ENCODE measurements at places on chromosomes 11 and 22.

DNA sequence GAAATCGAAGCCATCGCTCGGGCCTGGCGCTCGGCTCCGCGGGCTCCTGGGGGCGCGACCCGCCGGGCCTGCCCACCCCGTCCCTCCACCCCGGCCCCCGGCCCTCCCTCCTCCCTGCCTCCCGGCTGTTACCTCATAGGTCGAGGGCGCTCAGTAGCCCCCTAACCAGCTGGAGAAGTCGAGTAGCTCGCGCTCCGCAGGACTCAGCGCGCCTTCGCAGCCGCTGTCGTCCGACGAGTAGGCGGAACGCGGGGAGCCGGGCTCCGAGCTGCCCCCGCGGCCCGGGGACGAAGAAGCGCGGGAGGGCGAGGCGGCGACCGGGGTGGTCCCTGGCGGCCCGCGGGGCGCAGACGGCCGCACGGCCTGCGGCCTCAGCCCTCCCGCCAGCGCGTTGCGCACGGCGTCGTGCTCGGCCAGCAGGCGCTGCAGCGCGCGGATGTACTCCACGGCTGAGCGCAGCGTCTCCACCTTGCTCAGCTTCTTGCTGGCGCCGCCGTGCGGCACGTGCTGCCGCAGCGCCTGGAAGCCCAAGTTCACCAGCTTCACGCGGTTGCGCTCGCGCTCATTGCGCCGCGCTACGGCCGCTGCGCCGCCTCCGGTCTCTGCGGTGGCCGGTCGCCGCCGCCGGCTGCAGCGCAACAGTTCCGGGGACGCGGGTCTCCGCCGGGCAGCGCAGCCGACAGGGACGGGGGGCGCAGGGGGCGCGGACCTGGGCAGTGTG is 627 bp downstream of the ASCL2 start:
- DNase-seq = peak; percentile 58

DNA sequence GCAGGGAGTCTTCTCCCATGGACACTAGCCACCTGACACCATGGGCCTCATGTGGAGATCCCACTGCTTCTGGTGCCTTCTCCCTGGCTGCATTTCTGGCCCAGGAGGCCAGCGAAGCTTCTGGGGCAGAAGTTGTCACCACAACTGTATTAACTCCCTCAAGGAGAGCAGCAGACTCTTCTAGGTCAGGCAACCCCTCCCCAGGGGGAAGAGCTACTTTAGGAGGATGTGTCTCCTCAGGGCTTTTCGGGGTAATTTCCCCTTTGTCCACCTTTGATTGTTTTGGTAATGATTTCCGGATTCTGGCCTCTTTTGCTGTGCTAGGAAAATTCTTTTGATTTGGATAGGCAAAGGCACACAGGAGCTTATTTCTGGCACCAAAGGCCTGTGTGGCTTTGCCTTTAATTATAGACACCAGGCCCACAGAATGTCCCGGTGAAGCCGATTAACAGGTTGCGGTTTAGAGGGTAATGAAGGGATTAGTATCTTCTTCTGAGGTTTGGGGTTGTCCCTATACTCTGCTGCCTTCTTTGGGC is 8.9 kb upstream of the UCP2 start:
- DNase-seq = no peak

GRCh38 chr11:70322666-70323065 is 52.2 kb downstream of the PPFIA1 start:
- no peak for DNase-seq

DNA sequence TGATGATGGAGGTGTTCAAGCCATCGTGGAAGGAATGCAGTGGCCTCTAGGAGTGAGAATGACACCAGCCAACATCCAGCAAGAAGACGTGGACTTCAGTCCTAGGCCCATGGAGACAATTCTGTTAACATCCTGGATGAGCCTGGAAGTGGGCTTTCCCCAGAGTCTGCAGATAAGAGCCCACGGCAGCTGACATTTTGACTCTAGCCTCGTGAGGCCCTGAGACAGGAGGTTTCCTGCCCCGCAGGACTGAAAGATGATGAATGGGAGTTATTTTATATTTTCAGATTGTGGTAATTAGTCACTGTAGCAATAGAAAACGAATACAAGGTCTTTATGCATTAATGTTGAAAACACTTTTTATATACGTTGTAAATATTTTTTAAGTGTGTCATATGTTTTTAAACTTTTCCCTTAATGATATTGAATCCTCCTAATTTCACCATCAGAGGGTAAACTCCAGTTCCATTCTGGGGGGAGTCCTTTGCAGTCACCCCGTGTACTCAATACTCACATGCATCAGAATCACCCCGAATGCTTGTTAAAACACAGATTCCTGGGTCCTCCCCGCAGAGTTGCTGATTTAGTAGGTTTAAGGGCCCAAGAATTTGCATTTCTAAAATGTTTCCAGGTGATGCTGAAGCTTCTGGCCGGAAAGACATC is 570 bp upstream of the TPCN2 start:
- DNase-seq = no peak

GRCh38 chr22:43385770-43386641 is 25.8 kb upstream of the MPPED1 start:
- peak; percentile 82 for DNase-seq

DNA sequence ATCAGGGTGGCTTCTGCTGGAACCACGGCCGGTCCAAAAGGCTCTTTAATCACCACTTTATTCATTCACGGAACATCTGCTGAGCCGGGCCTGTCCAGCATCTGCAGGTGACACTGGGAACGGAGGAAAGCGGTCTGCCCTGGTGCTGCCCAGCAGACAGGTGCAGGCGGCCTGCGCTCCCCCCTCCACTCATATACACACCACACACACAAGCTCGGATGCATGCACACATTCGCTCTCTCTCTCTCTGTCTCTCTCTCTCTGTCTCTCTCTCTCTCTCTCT is 736.9 kb downstream of the BRD1 start:
- DNase-seq = no peak

GRCh38 chr22:23177197-23177596 is 3.1 kb upstream of the BCR start:
- no peak for DNase-seq

- DNase-seq = no peak
Observed at GRCh38 chr22:30408388-30409102, 11.7 kb downstream of the SEC14L2 start.

- DNase-seq = no peak
Observed at GRCh38 chr11:34348919-34349318, 8.9 kb downstream of the ABTB2 start.

DNA sequence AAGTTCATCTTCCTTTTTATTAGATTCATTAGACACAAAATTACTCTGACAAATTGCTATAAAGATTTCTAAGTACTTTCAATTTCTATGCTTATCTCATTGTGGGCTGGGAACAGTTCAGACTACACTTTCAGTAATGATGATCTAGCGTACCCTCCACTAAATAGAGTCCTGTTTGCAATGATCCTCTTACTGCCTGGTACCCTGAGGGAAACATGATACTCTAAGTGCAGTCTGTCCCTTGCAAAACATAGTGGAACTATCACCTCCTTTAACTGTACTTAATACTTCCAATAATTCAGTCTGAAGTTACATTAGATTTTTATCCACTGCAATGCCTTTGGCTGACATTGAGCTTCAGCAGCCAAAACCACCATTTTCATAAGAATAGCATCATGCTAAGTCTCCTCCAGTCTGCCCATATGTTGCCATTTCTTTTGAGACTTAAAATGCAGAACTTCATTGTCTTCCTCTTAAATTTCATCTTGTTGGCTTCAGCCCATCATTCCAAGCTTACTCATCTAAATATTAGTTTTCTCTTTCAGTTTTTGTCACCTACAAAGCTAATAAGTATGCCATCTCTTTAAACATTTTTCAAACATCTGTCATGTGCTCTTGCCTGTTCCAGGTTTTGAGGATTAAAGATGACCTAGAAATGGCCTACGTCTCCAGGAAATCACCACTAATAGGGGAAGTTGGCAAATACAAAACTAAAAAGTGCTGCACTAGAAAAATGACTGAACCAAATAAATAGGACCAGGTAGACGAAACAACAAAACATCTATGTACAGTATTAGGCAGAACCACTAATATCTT is 55.5 kb downstream of the PAK1 start:
- no peak for DNase-seq

DNA sequence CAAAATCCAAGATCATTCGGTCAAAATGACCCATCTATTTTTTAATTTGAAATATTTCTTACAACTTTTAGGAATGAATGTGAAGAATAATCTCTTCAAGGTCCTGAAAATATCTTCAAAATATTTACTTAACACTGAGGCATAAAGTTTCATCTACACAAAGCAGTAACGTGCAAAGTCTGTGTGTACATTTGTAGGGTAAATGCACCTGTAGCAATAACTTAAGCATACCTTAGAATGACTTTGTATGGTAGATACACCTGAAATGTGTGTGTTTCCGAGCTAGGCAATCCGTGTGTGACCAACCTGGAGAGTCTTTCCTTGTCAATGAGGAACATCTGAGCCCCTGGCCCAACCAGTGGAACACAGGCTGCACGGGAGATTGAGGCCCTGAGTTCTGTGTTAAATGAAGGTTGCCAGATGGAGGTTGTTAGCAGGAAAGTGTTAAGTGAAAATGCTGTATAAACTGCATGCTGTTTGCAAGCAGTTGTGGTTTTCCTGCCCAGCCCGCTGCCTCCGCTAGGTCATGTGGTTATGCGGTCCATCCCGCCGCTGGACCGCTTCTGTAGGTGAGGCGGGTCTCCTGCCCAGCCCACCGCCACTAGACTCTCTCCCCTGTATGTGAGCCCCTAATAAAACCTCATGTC is 7.6 kb upstream of the CTR9 start:
- DNase-seq = peak; percentile 37

GRCh38 chr11:63554877-63555223 is 8.3 kb downstream of the PLAAT2 start:
- no peak for DNase-seq

DNA sequence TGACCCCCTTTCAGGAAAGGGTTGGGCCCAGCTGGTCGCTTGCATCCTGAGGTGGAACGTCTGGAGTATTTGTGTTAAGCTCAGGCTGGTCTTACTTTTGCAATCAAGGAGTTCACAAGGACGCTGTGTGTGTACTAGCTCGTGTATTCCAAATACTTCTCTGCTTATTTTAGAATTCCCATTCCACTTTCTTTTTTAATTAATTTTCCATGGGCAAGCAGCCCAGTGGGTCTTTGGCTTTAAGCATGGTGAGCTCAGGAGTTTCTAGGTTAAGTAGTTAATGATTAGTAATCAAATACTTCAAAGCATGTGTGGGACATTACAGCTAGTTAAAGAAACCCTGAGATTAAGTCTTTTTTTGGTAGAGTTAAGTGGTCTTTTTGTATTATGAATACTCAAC is 68.6 kb downstream of the CSNK2A3 start:
- DNase-seq = no peak

DNA sequence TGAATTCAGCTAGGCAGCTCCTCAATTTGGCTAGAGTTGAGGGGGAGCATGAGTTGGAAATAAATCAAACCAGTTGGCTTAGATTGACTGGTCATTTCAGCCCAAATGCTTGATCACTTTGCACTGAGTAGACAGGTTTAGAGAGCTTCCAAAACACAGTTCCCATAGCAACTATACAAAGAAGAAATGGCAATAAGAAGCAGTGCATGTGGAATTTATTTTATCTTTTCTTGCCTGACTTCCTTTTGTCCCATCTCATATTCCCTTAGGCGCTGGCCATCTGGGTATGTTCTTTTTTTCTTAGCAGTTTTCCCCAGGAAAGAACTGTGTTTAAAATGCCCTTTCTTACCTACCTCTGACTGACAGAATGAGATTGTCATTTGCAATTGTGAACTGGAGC is 38.7 kb upstream of the C11orf87 start:
- no peak for DNase-seq

- DNase-seq = no peak
Observed at GRCh38 chr11:9008011-9008550, 4.3 kb upstream of the NRIP3 start.

- no peak for DNase-seq
Observed at GRCh38 chr22:37510091-37510490, 9.1 kb downstream of the CARD10 start.

GRCh38 chr22:27996981-27997380 is 77.9 kb upstream of the PITPNB start:
- no peak for DNase-seq

DNA sequence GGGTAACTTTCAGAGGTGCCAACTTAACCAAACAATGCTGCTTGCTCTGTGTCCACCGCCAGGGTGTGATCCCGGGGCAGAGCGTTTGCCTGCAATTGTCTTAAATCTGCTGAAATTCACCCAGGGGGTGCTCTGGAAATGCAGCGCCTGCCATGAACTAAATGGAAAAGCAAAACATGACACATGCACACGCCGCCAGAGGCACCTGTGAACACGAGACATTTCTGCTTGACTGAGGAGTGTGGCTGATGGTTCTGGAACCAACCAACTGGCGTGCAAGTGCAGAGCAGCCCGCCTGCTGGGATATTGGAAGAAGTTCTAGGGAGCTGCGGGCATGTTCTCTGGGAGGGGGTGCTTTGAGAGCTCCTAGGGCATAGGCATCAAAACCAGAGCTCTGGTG is 30.4 kb downstream of the DSCAML1 start:
- DNase-seq = no peak

GRCh38 chr22:20964799-20965103 is 2.3 kb upstream of the AIFM3 start:
- DNase-seq = no peak

All from activated CD4-positive, alpha-beta T cell treated with anti-CD3 and anti-CD28 coated beads, Interleukin-2, amount 50 U/mL, for 16 hours (primary cell).